H54 (cell line): ENCODE measurements at places on chromosomes 6 and 20.

- no peak for DNase-seq
Measured at GRCh38 chr20:46652699-46653098, 1.4 kb upstream of the SLC13A3 start.

- DNase-seq = no peak
Measured at GRCh38 chr6:26118999-26119398, 31.8 kb downstream of the HFE start.

DNA sequence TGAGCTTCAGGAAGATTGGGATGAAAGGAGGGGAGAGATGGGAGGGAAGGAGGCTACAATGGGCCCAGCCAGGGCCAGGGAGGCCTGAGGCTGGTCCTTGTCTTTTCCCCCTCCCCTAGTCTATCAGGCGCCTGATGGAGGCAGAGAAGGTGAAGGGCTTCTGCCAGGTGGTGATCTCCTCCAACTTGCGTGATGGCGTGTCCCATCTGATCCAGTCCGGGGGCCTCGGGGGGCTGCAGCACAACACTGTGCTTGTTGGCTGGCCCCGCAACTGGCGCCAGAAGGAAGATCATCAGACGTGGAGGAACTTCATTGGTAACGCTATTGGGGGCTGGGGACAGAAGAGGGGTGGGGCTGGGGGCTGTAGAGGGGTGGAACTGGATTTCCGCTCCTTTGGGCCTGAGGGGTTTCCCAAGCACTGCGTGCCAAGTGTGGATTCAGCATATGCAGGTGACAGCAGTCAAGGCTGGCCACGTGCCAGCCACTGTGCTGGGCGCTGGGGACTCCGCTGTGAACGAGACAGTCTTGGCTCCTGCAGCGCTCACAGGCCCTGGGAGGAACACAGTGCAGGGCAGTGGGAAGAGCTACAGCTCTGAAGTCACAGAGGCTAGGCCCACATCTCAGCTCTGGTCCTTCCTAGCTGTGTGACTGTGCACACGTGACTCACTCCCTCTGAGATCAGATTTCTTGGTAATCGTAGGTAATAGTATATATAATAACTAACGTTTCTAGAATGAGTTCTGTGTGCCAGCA is 22.7 kb downstream of the SLC12A5 start:
- peak; percentile 59 for DNase-seq

DNA sequence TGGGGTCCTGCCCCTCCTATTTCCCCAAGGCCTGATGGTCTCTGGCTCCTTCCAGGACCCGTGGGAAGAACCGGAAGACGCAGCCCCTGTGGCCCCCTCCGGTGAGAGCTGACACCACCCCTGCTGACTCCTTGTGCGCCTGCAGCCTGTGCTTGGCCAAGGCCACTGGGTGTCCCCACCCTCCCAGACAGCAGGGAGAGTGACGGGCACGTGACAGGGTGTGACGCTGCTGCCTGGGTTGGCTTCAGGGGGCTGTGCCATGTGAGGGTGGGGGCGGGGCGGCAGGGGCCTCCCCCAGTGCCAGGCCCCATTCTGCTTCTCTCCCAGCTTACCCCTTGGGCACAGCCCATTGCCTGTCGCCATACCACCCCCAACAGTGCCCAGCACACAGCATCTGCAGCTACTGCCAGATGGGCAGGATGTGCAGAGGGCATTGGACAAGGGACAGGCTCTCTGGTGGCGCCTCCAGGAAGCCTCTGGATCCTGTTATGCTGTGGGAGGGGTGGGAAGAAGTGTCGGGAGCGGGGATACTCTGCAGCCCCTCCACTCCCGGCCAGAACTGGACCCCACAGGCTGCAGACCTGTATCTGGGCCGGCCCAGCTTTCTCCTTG is 2.9 kb downstream of the BIRC7 start:
- DNase-seq = no peak

DNA sequence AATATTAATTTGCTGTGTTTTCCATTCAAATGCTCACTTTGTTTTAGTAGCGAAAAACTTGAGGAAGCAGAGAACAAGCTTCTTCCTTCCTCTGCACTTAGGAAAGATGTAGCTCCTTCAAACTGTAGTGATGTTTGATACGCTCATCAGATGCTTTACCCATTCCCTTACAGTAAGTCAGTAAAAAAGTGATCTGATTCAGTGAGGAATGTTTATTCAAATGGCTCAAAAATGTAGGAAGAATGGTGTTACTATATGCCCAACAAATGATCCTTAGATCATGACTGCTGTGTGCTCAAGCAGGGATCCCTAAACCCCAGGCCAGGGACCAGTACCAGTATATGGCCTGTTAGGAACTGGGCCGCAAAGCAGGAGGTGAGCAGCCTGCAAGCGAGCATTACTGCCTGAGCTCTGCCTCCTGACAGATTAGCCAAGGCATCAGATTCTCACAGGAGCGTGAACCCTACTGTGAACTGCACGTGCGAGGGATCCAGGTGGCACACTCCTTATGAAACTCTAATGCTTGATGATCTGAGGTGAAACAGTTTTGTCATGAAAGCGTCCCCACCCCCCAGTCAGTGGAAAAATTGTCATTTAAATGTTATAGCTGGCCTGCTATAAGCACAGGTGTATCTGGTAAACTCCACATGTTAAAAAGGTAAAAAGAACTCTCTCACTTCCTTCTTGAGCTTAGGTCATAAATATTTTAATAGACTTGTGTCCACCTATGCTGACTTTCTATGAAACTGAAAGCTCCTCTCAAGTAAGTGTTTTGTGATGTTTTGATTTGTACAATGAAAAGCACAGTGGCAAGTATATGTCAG is 187.2 kb downstream of the FOXC1 start:
- DNase-seq = no peak

DNA sequence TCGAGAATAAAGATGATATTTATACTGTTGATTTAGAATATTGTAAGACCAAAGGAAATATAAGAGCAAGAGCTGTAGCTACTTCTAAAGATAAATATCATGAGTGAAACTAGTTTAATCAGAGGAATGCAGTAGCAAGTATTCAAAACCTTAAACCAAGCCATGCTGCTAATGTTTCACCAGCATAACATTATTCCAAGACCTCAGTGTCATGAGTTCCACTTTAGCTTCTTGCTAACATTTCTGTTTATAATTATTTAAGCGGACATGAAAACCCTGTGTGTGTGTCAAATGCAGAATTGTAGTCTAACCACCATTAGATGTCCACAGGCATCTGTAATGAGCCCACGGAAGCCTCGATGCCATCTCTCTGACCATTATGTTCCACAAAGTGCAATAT is 752.6 kb upstream of the MARCKS start:
- no peak for DNase-seq

GRCh38 chr6:3284436-3284876 is 25.7 kb downstream of the PSMG4 start:
- no peak for DNase-seq

GRCh38 chr20:63831993-63832686 is 1.1 kb upstream of the ZBTB46 start:
- no peak for DNase-seq

GRCh38 chr6:7237653-7238188 is 75.3 kb downstream of the SSR1 start:
- DNase-seq = no peak

GRCh38 chr6:113137426-113137825 is 719.7 kb upstream of the MARCKS start:
- DNase-seq = no peak

DNA sequence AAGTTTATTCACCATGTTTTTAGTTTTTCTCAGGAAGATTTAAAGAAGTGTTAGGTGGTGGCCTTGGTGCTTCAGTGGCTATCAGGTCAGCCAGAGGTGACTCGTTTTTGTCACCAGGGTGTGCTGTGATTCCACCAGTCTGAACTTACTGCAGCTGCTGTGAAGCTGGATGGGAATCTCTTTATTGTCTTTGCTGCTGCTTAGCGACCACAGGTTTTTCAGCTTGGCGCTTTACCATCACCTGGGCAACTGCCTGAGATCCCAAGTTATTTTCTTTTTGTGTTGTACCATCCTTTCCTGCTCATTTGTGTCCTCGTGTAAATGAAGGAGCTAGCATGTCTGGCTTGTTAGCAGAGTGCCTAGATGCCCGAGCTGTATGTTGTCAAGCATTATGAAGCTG is 146.9 kb downstream of the MACROD2 start:
- DNase-seq = no peak

- DNase-seq = no peak
Measured at GRCh38 chr6:15948930-15949900, 179.7 kb upstream of the MYLIP start.

DNA sequence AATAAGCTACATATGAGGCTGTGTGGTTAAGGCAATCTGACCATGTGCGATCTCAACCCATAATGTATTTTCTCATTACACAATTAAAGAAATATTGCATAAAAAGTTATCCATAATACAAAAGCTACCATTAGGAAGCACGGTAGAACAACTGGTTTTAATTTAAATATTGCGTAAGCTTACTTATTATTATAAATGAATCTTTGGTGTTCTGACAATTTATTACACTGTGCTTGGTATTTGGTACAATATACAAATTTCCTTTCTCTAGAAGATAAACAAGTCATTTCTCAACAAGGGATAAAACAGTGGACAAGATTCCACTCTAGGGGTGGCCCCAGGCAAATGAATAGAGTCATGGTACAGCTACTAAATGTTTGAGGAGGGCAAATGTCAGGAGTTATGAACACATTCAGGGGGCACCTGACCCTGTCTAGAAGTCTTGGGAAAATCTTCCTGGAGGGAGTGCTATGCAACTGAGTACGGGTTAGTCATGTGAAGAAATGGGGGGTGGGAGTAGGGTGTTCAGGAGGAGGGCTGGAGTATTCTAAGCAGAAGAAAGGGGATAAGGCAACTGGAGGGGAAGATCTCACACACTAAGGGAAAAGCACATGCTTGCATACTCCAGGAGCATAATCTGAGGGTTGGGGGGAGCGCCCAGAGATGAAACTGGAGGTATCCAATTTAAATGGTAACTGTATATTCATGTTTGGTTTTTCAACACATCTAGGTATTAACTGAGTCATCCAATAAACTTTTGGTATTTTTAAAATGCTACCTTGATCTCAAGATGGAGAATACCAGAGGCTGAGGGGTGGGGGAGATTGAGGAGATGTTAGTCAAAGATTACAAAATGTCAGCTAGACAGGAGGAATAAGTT is 296.9 kb upstream of the SGK1 start:
- no peak for DNase-seq
